AML-193 (cell line): ENCODE measurements at places on chromosomes 3 and 15.

GRCh38 chr3:45881078-45882022 lies 5.0 kb upstream of the CCR9 start:
- DNase-seq, result no peak

- no peak for DNase-seq
These were observed 133.4 kb upstream of the SMAD3 start for GRCh38 chr15:66931768-66932633.

DNA sequence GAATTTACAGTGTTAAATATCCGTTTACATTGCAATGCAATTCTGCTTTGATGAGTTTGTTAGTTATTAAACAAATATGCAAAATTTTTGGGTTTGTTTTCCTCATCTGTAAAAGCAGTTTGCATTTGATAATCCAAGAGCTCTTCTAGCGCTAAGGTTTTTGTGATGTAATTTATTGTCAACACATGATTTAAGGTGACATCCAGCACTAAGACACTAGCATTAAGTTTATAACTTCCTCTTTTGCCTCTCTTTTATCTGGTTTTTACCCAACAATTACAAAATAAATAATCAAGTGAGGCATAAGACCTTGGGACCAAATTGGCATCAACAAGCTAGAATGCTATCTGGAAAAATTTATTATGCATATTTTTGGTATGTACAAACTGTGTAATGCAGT lies 969 bp upstream of the DNAJC19 start:
- DNase-seq, result peak; percentile 39

DNA sequence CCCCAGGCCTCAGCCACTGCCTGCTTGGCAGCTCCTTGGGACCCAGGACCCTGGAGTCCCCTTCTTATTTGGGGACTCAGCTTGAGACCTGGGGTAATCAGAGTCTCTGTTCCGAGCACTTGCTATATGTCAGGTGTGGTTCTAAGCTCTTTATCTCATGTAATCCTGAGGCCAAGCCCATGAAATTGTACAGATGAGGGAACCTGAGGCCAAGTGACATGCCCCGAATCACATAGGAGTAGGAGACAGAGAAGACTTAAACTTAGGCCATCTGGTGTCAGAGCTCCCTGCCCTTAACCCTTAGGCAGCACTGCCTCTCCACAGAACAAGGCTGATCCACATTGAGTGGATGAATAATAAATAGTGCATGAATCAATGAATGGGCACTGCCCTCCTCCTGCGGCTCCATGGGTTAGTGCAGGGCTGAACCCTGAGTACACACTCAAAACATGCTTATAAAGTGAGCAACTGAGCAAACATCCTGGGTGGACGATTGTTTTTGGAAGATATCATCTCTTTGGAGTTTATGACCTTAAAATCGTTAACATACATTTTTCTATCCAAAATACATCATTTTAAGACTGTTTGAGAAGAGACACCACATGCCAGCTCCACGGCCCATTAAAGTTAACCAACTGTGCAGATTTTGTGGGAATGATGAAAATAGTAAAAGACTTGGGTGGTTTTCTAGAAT lies 33.2 kb upstream of the IQSEC1 start:
- no peak for DNase-seq

GRCh38 chr3:134854254-134854653 lies 59.2 kb downstream of the EPHB1 start:
- DNase-seq, result no peak

DNA sequence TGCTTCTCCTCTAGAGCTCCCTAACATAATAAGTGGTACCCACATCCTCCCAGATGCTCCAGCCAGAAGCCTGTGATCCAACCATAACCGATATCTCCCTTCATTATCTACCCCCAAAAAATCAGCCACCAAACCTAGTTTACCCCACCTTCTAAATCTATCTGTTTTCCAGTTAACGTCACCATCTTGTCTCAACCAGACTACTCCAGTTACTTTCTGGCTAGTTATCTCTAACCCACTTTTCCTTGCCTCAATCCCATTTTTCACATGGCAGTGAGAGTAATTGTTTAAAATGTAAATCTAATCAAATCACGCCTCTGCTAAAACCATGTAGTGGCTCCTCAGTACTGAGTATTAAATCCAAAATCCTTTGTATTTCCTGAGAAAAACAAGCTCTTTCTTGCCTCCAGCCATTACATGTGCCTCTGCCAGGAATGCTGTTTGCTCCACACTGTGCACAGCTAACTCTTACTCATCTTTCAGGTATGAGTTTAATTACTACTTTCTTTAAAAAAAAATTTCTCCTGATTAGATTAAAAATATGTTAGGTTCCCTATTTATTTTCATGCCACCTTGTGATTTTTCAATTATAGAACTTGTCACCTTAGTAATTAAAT lies 15.4 kb downstream of the CCDC54 start:
- no peak for DNase-seq

GRCh38 chr3:114454551-114455251 lies 160.9 kb downstream of the TIGIT start:
- no peak for DNase-seq
